Activated CD8-positive, alpha-beta T cell treated with anti-CD3 and anti-CD28 coated beads for 36 hours (primary cell): ENCODE measurements at places on chromosomes 3 and 15. TPM values are rescaled to one million over a fixed set of nuclear protein-coding genes. Genes with fewer than 3 reads are reported as not detected.

The BOC gene
- total RNA-seq = 0.49 TPM

The LINGO1 gene
- not detected for total RNA-seq

The MYH15 gene
- total RNA-seq = 0.07 TPM

The FSD2 gene
- total RNA-seq = not detected

The SERINC4 gene
- 0.09 TPM for total RNA-seq

The GOLGA6A gene
- total RNA-seq = not detected

The CCR8 gene
- total RNA-seq = 0.56 TPM

The TMEM158 gene
- not detected for total RNA-seq

The GPR87 gene
- not detected for total RNA-seq

The GOLGA6B gene
- not detected for total RNA-seq

The ESYT3 gene
- 0.16 TPM for total RNA-seq

The NMB gene
- 1.7 TPM for total RNA-seq

The SGO1 gene
- 26.5 TPM for total RNA-seq

The MORC1 gene
- not detected for total RNA-seq

The SLC22A13 gene
- total RNA-seq = 0.31 TPM

The EHHADH gene
- total RNA-seq = 4.0 TPM

The THBS1 gene
- 0.54 TPM for total RNA-seq

The OR4F6 gene
- total RNA-seq = not detected

The NME9 gene
- 0.45 TPM for total RNA-seq

The SCG5 gene
- total RNA-seq = 1.2 TPM

The TNFAIP8L3 gene
- not detected for total RNA-seq

The ECE2 gene
- total RNA-seq = not detected

The PLA2G4D gene
- not detected for total RNA-seq

The GOLGA8O gene
- 1.7 TPM for total RNA-seq

The IFT122 gene
- 18.9 TPM for total RNA-seq

The DTX3L gene
- 25.9 TPM for total RNA-seq

The TICRR gene
- 29.2 TPM for total RNA-seq

The PROK2 gene
- total RNA-seq = 0.27 TPM

The GOLGA6L24 gene
- not detected for total RNA-seq

The TM4SF1 gene
- total RNA-seq = not detected

The CLDN16 gene
- not detected for total RNA-seq

The ALDH1A2 gene
- total RNA-seq = 0.47 TPM

The ITIH3 gene
- not detected for total RNA-seq

The DPPA2 gene
- total RNA-seq = not detected

The TAGLN3 gene
- total RNA-seq = 1.2 TPM

The PLA2G4B gene
- 4.2 TPM for total RNA-seq

The SOX14 gene
- not detected for total RNA-seq
